ENCODE measurements at places on chromosomes 11 and 22.
A peak's percentile ranks its signal among the peaks of the same experiment; 100 is the strongest.

- DNase-seq: no peak
These were observed 2.6 kb downstream of the ALG12 start for GRCh38 chr22:49915610-49916009.

GRCh38 chr22:20241579-20242392 lies 26.3 kb downstream of the RTN4R start:
- DNase-seq: no peak

GRCh38 chr11:69007975-69008381 lies 5.1 kb downstream of the MRGPRF start:
- no peak for DNase-seq

DNA sequence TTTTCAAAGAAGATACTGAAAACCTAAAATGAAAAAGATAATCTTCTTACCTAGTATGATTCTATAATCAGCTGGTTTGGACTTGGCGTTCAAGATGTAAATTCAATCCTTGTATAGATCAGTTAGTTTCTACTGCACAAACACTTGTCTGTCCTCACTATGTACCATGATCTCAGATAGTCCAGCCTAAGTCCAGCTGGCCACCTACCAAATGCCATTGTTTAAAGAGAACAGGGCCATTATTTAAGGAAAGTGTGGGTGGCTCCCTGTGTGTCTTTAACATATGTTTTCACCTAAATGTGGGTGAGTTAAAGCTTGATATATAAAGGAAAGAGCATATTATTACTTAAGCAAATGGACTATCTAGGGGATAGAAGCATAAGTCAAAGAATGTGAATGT lies 38.6 kb downstream of the BLID start:
- DNase-seq: no peak

GRCh38 chr11:76935042-76935441 lies 74.3 kb downstream of the ACER3 start:
- DNase-seq: no peak

DNA sequence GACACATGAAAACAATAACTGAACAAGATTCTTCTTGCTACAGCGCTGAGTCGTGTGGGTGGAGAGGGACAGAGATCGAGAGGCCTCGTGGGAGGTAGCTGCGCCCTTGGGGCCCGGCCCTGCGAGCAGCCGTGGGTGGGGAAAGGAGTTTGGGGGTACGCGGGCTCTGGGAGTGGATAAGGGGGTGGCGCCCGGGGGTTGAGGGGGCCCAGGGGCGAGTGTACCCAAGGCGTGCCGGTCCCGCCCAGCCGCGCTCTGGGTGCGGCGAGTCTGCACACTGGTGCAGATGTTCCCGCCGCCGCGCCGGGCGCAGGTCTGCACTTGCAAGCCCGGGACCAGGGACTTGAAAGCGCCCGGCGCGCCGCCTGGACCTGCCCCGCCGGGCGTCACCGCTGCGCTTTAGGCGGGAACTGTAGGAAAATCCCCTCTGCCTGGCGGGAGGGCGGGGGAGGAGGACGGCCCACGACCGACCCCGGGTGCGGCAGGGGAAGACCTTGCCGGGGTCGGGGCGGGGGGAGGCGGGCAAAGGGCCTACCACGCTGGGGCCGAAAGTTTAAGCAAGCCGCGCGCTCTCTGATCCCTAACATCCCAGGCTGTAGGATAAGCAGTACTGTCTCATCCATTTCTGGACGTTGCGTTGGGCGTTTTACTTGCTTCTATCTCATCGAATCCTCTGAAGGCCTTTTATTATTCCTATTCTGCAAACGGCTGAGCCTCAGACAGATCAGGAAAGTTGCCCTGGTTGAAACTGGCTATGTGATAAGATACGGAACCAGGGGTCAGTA lies 1.4 kb upstream of the KREMEN1 start:
- DNase-seq: peak; percentile 15

DNA sequence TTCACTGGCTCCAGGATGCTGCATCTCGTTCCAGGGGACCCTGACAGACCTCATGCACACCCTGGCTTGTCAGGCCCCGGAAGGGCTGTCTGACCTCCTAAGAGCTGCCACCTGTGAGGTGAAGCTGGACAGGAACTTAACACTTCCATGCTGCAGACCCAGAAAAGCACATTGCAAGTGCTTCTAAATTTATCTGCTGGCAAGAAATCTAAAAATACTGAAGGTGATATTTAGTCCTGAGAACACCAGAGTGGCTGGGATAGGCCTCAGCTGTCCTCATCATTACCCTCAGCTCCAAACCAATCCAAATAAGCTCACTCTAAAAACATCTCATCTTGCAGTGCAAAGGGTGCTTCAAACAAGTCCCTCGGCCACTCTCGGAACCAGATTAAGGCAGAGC lies 46.7 kb downstream of the ABTB2 start:
- no peak for DNase-seq

- DNase-seq: no peak
These were observed 9.8 kb downstream of the APOL5 start for GRCh38 chr22:35727436-35727835.

DNA sequence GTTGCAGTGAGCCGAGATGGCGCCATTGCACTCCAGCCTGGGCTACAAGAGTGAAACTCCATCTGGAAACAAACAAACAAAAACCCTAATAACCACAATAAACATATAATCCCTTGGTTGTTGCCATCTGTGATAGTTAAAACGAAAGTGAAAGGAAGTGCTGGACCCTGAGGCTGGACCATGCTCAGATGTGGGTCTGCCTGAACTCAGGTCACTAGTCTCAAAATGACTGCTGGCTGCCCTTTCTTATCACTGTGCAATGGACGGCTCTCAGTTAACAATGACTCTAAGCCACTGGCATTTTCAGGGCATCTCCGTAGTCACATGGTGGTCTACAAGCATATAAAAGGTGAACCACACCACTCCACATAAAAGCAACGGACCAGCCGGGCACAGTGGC lies 48.2 kb upstream of the FTH1 start:
- no peak for DNase-seq

DNA sequence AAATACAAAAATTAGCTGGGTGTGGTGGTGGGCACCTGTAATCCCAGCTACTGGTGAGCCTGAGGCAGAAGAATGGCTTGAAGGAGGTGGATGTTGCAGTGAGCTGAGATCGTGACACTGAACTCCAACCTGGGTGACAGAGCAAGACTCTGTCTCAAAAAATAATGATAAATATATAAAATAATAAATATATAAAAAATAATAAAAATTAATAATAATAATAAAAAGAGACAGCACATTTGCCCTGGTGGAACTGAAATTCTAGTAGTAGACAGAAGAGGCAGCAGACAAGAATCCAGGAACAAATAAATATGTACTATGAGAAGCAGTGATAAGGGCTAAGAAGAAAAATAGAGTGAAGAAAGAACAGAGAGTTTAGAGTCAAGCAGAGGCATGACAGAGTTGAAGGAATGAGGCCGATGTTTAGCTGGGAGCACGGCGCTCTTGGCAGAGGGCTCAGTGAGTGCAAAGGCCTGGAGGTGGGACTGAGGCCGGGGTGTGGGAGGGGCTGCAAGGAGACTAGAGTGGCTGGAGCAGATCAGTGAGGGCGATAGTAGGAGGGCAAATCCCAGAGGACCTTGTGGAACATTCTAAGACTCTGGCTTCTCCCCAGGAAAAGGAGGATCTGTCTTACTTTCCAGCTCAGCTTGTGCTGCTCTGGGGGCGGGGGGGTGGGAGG lies 410.3 kb downstream of the MN1 start:
- no peak for DNase-seq

DNA sequence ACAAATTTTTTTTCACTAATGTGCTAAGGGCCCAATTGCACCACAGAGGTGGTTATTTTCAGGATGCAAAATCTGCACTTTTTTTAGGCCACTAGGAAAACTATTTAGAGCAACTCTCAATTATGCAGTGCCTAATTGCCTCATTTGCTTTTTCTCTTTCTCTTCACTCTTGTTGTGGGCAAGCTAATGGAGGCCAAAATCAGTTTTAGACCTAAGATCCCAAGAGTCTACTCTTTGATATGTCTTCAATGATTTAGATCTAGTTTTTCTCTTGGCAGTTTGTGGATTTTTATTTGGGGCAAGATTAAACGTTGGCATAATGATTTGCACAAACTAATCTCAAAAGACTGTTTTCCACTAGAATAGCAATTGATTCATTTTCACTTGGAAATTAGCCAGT lies 1996.9 kb downstream of the LRRC4C start:
- DNase-seq: no peak

DNA sequence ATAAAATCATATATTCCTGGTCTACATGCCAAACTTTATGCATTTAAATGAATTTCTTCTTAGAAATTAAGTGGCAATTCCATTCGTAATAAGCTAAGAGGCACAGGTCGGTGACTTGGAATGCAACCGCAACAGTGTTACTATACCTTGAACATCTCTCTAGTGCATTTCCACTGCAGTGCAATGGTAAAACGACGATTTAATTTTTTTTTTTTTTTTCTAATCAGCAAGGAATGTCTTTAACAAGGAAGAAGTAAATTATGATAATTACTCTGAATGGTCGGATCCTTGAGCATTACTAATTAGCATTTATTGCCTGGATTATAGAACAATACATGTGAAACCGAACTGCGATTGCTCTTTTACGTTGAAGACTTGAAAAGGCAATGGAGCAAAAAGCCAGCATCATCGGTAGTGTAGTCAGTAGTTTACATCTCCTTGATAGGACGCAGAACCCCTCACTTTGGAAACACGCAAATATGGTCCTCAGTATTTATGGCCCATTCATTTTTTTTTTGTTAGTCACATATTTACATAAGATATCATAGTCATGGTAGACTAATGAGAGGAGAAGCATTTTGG lies 20.2 kb downstream of the BLID start:
- no peak for DNase-seq

DNA sequence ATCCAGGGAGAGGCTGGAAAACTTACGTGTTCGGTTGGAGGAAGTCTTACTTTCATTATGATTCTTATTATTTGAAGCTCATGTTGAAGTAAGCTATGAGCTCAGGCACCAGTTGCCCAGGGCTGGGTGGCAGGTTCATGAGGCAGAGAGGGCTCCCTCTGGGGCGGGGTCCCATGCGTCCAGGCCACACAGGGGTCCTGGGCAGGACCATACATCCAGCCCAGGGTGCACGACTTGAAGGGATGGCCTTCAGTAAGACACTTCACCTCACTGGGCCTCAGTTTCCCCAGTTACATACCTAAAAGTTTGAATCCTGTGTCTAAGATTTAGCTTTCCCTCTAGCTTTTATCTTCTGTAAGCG lies 107.3 kb upstream of the B3GAT1 start:
- no peak for DNase-seq

DNA sequence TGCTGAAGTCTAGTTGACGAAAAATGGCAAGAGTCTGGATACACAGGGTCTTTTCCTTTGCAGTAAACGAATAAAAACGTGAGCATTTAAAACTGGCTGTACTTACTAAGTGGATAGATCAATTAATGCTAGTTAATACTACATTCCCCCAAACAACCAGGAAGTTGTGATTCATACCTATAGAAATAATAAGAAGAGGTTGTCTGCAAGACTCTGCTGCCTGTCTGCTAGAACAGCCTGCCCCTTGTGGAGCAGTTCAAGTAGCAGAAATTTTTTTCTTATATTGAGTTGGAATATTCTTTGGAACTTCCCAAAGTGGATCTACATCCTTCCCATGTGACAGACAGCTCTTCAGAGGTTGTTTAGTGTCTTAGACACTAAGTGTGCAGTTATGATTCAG lies 86.8 kb downstream of the TEAD1 start:
- no peak for DNase-seq

- DNase-seq: no peak
These were observed 37.5 kb downstream of the SLC1A2 start for GRCh38 chr11:35381709-35382322.

DNA sequence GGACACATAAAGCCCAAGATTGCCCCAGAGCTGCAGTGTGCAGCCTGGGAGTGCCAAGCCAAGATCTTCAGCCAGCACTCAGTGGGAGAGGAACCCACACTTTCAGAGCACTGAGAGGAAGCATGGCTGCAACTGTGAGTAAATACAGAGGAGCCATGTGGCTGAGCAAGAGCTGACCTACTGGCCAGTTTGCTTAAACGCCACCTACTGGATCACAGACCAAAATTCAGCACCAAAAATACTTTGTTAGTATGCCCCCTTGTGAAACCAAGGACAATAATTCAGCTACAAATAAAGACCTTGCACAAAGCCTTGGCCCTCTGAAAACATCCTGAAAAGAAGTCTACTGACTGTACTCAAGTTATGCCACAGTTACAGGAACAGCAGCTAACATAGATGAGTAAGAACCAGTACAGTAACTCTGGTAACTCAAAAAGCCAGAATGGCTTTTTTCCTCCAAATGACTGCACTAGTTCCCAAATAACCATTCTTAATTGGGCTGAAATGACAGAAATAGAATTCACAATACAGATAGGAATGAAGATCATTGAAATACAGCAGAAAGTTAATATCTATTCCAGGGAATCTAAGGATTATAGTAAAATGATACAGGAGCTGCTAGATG lies 10.1 kb upstream of the OR4A15 start:
- no peak for DNase-seq

DNA sequence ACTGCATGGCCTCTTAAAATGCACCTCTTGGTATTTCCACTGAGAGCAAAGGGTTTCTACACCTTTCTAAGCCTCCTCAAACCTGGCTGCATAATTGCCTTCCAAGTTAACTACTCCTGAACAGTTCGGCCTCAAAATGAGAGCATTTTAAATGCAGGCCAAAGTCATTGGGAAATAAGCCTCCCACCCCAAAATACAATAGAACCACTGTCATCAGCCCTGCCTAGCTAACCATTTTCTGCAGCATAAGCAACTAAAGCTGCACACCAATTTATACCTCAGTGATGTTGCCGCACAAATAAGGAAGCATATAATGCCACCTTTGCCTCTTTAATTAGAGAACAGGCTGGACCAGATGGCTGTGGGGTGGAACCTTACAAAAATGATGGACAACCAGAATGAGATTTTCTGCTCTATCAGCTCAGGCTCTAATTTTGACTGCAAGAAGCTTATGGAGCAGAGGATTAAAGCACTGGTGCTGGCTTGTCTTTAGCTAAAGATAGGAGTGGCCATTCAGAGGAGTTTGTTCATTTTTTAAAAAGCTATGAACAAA lies 4.3 kb downstream of the TOB2 start:
- no peak for DNase-seq

DNA sequence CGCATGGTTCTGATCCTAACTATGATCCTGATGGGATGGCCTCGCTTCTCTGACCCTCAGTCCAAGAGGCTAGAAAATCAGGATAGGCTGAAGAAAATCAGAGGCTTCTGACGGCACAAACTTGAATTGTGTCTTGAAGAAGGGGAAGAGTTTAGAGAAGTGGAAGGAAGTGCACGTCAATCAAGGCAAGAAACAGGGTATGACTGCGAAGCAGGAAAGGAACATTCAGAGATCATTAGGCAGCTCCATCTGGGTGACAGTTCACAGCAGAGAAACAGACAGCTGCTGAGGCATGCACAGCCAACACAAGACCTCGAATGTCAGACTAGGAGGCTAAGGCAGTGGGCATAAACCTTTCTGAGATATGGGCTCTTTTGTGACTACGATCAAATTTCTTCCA lies 29.3 kb downstream of the CLPB start:
- no peak for DNase-seq

- DNase-seq: no peak
These were observed 27.2 kb upstream of the PDGFD start for GRCh38 chr11:104191124-104191523.

- no peak for DNase-seq
These were observed 11.6 kb downstream of the SREBF2 start for GRCh38 chr22:41844513-41844912.

Data from NCI-H1436 treated with DMSO at 0.1 percent for 48 hours (cell line).